ENCODE measurements at places on chromosomes 1 and 21.

- DNase-seq, result no peak
Observed at GRCh38 chr1:235075777-235076308, 52.8 kb downstream of the TOMM20 start.

DNA sequence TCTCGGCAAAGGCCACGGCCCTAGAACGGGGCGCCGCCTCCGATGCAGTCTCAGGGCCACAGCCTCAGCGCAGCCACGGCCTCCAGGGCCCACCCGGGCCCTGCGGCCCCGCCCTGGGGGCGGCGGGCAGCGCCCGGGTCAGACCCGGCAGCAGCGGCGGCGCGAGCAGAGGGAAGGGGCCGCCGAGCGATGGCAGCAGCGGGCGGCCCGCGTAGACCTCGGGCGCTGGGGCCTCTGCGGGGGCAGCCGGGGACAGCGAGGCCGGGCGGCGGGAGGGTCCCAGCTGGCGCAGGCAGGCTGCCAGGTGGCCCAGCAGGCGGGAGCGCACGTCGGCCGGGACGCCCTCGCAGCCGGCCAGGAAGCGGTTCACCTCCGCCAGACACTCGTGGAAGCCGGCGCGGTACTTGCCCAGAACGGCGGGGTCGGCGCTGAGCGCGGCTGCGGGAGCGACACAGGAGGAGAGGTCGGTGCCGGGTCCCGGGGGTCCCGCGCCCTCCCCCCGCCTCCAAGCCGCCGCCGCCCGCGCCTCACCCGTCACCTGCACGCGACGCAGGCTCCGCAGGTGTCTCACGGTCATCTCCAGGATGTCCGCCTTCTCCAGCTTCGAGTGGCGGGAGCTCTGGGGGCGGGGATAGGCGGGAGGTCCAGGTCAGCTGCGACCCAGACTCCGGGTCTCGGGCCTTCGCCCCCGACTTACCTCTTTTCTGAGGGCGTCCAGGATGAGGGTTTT is 737 bp downstream of the HES4 start:
- DNase-seq, result peak; percentile 53

DNA sequence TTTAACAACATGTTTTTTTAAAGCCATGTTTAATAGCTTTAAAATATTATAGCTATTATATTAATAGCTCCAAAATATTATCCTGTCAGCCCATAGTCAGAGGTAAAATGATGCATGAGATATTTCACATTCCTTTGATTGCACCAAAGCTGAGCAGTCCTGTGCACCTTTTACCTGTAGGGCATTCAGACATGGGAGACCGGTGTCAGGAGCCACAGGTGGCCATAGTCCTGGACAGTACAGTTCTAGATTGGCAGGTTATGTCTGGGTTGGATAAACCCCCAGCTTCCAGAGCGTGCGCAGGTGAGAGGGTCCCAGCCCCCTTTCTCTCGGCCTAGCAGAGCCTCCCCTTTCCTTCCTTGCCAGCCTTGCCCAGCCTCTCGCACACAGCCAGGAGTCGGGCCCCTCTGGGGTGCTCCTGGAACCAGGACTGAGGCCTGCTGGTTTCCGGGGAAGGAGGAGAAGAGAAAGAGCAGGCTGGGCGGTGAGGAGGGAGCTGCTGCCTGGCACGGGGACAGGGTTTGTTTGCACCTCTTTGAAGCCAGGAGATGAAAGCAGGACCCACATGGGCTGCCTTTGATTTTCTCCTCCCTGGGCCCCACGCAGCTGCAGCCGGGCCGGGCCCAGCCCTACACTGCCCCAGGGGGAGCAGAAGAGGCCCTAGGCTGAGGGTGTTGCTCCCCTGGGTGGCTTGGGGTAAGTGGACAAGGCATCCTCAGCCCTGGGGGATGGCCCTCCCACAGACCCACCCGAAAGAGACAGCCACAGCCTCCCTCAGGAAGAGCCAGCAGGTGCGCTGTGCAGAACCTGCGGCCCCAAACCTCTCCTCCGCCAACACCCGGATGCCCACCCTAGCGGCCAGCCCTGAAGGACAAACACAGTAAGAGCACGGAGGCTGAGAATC is 75.2 kb upstream of the TARDBP start:
- no peak for DNase-seq

DNA sequence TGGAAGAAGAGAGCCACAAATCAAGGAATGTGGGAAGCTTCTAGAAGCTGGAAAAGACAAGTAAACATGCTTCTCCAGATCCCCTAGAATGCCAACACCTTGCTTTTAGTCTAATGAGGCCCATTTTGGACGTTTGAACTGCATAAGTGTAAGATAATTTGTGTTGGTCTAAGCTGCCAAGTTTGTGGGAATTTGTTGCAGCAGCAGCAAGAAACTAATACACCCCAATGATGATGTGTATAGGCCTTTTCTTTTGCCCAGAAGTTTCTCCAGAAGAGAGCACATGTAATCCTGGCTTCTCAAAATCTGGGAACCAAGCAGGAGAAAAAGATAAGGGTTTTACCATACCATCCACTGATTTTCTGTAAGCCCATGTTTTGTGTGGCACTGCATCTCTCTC is 96.1 kb upstream of the DPT start:
- DNase-seq, result no peak

DNA sequence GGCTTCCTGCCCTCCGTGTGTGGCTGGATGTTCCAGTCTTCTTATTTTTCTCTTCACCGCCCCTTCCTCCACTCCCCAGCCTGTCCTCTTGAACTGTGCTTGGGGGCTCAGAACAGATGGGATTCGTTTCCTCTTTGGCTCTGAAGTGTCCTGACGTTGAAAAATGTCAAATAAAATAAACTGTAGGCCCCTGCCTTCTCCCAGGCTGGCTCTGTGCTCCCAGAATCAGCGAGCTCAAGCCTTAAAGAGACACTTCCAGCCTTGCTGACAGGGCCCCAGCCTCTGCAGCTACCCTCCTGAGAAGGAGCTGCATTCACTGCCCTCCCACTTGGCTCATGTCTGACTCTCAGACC is 104.2 kb upstream of the IPO9 start:
- peak; percentile 67 for DNase-seq

DNA sequence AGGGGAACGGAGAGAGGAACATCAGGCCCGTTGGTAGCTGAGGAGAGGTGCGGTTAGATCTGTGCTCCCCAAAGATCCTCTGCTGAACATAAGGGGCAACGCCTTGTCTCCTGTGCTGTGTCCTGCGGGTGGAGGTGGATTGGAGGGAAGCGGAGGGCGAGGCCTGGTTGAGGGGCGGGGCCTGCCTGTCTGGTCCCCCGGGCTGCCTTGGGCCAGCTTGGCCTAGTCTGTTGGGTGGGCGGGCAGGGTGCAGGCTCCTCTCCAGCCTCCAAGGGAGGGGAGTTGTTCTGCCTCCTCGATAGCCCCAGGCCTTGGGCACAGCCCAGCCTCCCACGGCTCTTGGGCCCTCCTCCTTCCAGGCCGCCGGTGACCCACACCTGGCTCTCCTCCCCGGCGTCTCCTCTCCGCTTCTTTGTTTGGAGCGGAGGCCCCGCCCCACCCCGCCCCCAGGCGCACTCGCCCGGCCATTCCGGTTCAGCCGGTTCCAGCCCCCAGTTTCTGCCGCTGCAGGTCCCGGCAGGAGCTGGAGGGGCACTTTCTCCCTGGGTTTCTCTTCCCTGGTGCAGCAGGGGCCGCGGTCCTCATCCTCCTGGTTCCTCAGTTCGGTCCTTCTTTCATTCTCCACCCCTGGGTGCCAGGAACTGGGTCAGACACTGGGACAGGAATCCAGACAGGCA is 19.4 kb downstream of the PTPRF start:
- peak; percentile 92 for DNase-seq

- DNase-seq, result peak; percentile 80
Observed at GRCh38 chr1:22420455-22421053, 31.1 kb upstream of the ZBTB40 start.

DNA sequence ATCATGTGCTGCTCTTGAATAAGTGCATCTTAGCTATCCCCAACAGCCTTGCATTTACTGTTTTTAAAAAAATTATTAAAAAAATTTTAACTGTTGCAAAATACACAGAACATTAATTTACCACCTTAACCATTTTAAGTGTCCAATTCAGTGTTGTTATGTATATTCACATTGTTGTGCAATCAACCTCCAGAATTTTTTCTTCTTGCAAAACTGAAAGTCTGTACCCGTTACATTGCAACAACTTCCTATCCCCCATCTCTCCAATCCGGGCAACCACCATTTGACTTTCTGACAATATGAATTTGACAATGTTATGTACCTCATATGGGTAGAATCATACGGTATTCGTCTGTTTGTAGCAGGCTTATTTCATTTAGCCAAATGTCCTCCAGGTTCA is 83.1 kb downstream of the FMN2 start:
- no peak for DNase-seq

GRCh38 chr1:2921970-2922686 is 99.1 kb upstream of the ACTRT2 start:
- peak; percentile 32 for DNase-seq

GRCh38 chr1:227893300-227893948 is 54.3 kb downstream of the WNT9A start:
- no peak for DNase-seq

GRCh38 chr1:63593886-63594605 is 835 bp downstream of the PGM1 start:
- peak; percentile 62 for DNase-seq

DNA sequence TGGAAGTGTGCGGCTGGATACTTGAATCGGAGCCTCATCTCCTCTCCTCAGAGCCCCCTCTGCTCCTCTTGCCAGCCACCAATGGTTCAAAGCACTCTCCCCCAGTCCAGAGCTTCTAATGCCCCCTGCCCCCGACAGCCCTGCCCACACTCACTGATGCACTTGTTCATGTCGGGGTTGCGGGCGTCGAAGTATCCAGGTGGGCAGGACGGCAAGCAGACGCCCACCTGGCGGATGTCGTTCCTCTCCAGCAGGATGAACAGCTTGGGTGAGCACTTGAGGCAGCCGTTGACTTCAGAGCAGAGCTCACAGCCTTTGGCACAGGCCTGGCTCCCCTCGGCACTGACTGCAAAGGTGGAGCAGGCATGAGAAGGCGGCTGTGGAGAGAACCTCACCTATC is 18.4 kb downstream of the RSPO1 start:
- no peak for DNase-seq

DNA sequence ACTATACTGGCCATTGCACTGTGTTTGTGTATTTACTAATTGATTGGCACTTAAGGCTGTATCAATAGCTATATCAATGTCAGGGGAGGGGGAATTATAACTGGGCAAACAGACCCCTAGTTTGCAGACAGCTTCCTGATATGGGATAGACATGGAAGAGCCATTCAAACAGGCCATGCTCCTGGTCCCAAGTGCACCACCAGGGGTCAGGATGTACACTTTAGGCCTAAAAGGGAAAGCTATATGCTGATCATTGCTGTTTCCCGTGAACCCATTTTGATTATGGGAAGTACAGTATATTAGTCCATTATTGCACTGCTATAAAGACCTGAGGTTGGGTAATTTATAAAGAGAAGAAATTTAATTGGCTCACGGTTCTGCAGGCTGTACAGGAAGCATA is 124.9 kb upstream of the BACE2 start:
- DNase-seq, result peak; percentile 47

DNA sequence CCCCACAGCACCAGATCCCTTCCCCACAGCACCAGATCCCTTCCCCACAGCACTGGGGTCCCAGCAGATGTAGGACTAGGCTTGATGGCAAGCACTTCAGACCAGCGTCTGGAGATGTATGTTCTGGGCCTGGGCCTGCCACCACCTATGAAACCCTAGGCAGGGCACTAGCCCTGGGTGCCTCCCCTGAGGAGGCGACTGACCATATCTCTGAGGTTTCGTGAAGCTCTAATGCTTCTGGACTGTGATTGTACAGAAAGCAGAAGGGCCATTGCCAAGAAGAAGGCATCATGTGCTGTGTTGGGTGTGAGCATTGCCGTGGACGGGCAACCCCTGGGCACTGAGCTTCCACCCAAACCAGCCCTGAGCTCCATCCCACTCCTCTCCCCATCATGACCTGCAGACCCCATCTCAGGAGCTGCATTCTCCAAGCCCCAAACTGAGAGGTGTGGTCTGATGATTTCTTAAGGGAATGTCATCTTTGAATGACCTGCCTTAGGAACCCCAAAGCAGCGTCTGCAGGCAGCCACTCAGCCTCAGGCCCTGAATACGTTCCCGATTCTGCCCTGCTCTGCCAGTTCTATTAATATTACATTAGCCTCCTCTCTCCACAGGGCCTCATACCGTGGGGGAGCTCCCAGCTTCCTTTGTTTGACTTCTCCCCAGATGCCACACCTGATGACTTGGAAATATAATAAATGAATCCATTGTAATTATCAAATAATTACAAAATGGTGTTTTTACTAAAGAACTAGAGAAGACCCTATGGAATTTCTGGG is 163.4 kb downstream of the TRIM33 start:
- DNase-seq, result no peak

- DNase-seq, result no peak
Observed at GRCh38 chr21:45994086-45994661, 12.6 kb downstream of the COL6A1 start.

DNA sequence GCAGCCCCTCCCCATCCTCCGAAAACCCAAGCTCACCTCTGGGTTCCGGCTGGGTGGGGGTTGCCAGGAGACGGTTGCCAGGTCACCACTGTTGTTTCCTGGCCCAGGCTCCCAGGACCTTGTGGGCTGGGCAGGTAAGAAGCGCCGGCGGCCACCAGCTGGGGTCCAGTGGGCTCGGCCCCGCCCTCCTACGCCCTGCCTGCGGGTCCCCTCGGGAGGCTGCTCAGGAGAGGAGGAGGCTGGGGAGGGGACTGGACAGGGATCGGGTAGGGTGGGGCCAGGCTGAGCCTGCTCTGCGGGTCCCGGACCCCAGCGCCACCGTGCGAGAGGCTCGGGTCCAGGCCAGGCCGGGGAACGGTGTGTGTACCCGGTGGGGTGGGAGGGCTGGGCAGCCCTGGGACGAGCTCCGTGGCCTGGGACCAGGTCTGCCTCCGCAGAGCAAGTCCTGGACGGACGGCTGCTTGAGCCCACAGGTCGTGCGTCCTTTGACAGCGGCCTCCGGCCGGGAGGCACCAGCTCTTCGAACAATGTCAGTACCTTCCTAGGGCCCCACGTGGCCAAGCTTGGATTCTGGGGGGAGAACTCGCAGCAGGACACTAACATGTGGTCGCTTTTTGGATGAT is at the start of gene TTLL10:
Gene TTLL10 (plus strand): TSS at position 88 of the 623 bp plus-strand sequence. CDS start 5,336 bp downstream, outside the sequence.
- DNase-seq, result no peak

DNA sequence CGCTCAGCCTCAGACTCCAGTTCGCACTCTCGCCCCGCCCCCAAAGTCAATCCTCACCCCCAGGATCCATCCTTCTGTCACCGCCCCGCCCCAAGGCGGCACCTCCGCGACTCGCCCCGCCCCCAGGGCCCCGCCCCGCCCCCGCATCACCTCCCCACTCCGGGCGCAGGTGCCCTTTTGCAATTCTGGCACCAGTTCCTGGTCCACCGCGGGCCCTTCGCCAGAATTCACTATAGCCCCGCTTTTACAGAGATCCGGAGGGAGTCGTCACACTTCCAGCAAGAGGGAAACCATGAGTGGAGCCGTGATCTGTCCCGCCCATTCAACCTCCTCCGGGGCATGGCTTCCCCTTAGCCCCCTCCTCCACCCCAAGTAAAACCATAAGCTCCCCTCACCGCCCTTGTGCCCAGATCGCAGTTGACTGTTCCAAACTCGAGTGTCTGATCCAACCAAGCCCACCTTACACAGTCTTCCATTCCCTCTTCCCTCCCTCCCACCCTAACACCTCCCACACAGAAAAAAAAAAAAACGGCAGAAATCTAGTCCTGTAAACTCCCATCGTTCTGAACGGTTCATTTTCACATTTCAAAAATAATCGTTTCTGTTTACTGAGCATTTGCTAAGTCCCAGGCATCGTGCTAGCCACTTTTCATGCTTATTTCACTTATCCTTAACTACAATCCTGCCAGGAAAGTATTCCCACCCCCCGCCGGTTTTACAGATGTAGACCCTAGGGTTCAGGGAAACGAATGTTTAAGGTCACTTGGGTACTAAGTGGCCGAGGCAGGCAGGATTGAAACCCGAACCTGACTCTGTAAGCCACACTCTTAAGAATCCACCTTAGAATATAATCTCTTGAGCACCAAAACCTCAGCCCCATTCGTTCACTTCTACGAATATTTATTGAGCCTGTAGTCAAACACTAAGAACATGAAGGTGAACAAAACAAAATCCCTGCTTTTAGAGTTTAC is 1.3 kb upstream of the DNAJC16 start:
- DNase-seq, result peak; percentile 22

Data from NCI-H69 (cell line).